HEK293T (cell line): ENCODE measurements at places on chromosomes 6 and 20.

- no peak for DNase-seq
Observed at GRCh38 chr6:28336284-28337120, 554 bp upstream of the ZSCAN31 start.

DNA sequence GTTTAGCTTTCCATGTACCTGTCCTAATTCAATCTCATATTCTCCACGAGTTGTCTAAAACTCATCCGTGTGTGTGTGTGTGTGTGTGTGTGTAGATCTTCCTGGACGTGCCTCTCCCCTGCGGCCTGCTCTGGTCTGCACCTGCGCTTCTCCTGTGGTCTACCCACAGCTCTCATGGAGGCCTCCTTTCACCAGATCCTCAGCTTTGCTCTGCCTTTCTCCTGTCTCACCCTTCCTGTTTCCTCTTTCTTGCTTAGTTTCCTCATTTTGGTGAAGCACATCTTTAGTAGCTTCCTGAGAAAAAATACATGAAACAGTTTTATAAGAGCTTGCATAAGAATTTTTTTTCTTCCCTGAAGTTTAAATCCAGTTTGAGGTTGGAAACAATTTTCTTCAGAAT is 18.1 kb downstream of the SLX4IP start:
- no peak for DNase-seq

DNA sequence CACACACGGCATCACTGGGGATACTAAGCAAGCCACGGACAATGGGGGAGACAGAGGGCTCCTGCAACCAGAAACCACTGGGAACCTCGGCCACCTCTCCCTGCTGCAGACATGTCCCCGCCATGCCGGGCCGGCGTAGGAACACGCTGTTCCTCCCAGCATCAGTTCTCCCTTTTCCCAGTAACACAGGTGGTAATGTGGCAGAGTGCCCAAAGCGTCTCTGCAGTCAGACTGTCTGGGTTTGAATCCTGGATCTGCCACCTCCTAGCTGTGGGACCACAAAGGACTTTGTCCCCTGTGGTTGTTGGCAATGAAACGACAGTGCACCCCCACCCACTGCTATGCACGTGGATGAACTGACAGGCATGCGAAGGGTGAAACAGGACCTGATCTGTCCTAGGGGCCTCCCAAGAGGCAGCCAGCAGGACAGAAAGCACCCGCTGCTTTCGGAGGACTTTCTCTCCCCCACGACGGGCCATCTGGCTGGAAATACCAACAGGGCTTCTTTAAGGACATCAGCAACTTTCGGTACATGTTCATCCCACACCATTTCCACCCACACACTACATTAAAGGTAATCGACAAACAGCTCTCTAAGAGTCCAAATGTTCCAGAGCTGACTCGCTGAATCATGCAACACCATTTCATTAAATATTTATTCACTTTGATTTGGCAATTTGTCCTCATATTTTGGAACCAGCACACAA is 74.1 kb downstream of the SULF2 start:
- DNase-seq = no peak

DNA sequence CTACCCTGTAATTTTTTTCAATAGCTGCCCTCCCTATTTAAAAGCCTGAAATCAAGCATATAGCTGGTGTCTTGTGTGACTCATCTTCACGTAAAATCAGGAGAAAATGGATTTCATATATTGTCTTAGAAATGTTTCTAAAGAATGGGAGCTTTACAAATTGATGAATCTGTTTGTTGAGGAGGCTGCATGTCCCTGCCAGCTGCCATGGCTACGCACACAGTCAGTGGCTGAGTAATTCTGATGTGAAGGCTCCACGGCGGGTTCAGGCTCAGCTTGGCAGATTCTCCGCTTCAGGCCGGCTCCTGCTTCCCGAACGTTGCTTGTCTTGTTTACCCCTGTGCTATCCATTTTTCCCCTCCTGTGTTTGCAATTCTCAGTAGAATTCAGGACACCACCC is 82.8 kb downstream of the CCDC170 start:
- DNase-seq = no peak

DNA sequence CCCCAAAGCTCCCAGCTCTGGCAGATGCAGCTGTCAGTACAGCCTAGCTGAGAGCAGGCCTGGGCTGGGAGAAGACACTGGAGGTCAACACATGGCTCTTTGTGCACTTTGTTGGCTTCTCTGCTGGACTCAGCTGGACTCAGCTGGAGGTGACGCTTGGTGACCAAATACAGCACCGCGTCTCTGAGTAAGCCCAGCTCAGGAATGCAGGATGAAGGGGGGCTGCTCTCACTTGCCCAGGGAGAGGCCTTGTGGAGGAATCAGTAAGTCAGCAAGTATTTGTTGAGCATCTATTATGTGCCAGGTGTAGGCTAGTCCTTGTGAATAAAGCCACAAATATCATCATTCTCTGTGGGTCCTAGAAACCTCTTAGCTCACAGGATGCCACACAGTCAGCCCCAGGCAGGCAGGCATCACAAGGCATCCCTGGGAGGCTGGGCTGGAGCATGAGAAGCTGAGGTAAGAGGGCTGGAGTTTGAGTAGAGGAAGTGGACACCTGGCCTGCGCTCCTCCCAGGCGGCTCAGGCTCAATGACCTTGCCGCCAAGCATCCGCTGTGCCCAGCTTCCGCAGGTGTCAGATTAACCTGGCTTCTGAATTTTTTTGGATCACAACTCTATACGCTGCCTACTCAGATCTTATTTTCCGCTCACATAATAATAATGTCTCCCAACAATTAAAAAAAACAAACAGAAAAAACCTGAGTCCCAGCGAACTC is 95.4 kb downstream of the TMEM170B start:
- no peak for DNase-seq

- DNase-seq = no peak
Observed at GRCh38 chr6:7414811-7415210, 25.2 kb downstream of the RIOK1 start.

- DNase-seq = no peak
Observed at GRCh38 chr6:151537556-151537955, 43.7 kb downstream of the CCDC170 start.

DNA sequence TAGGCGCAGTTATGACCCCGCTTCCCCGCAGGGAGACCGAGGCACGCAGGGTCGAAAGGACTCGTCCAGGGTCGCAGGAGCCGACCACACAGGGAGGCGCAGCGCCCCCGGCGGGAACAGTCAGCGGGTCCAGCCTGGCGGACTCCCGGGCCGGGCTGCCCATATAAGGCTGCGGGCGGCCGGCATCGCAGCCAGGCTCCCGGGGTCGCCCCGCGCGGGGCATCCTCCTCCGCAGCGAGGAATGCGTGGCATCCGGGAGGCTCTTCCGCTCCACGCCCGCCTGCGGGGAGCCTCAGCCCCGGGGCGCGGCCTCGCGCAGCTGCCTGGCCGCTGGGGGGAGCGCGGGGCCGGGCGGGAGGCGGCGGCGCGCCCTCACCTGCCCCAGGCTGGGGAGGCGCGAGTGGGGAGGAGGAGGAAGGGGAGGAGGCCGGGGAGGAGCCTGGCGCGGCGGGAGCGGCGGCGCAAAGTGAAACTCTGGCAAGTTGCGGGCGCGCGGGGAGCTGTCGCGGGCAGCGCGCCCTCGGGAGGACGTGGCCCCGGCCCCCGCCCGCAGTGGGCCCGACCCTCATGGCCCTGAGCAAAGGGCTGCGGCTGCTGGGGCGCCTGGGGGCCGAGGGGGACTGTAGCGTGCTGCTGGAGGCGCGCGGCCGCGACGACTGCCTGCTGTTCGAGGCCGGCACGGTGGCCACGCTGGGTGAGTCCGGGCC is at the start of gene SYNJ2:
TSS of gene SYNJ2 (plus strand) at position 469 of the 707 bp plus-strand sequence. CDS start at position 568, 99 bp downstream.
- peak; percentile 87 for DNase-seq

GRCh38 chr20:2748551-2749342 is 51.7 kb downstream of the CPXM1 start:
- DNase-seq = no peak

GRCh38 chr6:63526931-63527330 is 45.3 kb upstream of the LOC128125822 start:
- no peak for DNase-seq
